ENCODE measurements at places on chromosomes 1 and 21.

DNA sequence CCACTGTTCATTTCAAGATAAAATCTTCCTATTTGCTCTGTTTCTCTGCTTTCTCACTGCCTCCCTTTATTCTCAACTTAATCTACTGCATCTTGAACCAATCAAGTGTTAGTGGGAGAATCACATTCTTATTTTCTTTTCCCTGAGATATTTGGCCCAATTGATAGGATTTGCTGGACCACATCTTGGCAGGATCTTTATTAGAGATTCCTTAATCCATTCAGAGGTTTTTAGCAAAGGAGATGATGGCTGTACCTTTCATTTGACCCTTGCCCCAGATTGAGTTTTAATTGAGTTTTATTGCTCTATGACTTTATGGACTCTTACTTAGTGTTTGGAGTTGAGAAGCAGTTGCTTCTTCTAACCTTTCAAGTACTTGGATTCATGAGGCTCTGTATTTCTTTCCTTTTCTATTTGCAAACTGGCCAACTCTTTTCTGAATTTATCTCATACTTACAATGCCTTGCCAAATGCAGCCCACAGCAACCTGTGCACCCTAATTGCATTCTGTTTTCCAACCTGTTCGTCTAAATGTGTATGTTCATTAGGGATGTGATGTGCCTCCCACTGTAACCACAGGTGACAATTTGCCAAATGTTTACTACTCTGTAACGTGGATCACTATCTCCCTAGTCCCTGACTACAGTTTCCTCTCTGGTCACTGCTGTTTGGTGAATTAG is 274.8 kb upstream of the KAZN start:
- DNase-seq: no peak

GRCh38 chr1:167453123-167453522 is 65.2 kb downstream of the CD247 start:
- DNase-seq: no peak

GRCh38 chr1:28246427-28246832 is 10.5 kb downstream of the ATP5IF1 start:
- no peak for DNase-seq

DNA sequence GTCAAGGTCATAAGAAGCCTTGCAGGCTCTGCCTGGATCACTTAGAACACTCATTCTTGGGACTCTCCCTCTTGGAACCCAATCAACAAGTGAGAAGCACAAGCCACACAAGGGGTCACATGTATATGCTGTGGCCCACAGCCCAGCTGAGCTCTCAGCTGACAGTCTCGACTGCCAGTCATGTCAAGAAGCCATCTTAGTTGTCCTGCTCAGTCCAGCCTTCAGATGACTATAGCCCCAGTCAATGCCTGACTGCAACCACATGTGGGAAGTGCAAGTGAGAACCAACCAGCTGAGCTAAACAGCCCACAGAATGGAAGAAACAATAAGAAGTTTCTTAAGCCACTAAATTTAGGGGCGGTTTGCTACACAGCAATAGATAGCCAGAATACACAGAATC is 356.0 kb downstream of the KCNH1 start:
- no peak for DNase-seq

- DNase-seq: no peak
Observed at GRCh38 chr21:9758141-9758540, 763.2 kb upstream of the TPTE start.

DNA sequence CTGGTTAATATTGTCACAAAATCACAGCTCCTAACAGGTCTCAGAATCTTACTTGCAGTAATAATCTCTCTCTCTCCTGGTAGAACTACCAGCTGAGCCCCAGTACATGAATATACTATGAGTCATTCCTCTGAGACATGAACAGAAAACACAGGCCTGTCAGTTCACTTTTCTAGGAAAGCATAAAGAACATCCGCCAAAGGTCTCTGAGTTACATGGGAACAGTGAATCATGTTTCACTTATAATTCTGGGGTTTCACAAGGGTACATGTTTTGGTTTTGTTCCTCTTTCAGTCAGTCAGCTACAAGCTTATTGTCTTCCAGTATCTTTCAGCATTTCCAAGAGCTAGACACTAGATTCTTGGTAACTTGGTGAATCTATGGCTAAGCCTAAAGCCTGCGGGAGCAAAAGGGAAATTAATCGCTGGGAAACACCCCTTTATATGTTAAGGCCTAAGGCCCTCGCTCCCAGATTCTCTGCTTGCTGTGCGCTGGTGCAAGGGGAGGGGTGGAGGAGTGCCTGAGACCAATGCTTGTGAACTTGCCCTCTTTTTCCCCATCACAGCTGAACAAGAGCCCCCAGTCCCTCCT is 31.7 kb downstream of the IFNGR2 start:
- no peak for DNase-seq

- DNase-seq: no peak
Observed at GRCh38 chr1:1254667-1254998, 8.1 kb upstream of the C1QTNF12 start.

DNA sequence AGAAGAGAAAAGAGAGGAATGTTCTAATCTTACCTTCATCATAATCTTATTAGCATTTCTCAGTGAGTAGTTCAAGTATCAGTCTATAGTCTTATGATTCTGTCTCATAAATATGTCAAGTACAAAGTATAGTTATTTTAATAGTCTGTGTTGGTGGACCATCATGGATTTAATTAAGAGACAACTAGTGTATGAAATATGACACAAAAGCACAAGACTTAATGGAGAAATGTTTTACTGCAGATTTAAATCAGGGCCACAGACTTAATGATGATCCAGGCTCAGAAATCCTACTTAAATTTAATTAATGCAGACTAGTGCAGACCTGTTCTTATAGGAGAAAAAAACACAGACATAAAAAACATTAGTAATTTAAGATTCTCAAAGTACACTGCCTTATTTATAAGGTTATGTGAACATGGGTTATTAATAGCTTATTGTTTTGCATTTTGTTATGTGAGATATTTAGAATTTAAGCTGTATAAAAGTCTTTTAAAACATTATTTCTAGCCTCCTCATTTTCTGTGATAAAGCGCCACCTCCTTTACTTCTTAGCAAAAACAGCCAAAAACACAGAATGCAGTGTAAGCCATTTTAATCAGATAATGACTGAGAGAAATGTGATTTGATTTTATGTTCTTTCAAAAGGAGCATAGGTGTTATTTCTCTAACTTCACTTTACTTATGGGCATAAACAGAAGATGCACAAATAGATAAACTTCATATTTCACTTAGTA is 255.0 kb upstream of the SNX7 start:
- no peak for DNase-seq

GRCh38 chr1:37069406-37069805 is 35.1 kb upstream of the GRIK3 start:
- DNase-seq: no peak

All from activated CD8-positive, alpha-beta memory T cell treated with anti-CD3 and anti-CD28 coated beads, Interleukin-2, amount 50 U/mL, for 4 hours (primary cell).